ENCODE measurements at places on chromosomes 4 and X.

GRCh38 chr4:1376841-1377605 lies 29.2 kb downstream of the NKX1-1 start:
- no peak for DNase-seq

DNA sequence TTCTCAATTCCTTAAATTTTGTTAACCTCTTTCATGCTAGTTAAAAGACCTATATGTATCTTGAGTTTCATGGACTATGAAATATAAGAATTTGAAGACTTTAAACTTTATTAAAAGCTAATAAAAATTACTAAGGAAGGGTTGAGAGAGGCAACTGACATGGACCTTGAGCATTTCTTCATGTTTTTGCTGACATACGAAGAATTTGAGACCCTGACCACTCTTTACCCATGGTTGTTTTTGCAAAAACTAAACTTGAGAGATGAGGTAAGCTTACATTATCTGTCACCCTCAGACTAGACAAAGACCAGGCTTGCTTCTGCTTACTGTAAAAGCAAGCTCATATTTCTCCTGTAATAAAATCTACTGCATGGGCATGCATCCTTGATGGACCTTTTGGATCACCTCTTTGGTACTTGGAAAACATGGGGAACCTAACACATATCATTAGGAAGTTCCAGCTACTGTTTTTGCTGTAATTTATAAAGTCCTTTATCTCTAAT lies 338.2 kb upstream of the PABPC4L start:
- DNase-seq, result no peak

DNA sequence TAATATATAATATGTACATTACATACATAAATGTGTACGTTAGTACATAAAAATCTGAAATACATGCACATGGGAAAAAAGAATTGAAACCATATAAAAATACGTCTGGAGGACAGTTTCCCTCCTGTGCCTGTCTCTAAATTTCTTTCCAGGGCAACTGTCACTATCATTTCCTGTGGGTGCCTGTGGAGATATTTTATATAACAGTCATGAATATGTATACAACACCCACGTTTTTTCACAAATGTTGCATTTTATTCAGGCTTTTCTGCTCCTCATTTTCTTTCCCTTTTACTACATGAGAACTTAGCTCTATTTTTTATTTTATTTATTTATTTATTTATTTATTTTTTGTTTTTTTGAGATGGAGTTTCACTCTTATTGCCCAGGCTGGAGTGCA lies 24.2 kb upstream of the GRPEL1 start:
- no peak for DNase-seq

DNA sequence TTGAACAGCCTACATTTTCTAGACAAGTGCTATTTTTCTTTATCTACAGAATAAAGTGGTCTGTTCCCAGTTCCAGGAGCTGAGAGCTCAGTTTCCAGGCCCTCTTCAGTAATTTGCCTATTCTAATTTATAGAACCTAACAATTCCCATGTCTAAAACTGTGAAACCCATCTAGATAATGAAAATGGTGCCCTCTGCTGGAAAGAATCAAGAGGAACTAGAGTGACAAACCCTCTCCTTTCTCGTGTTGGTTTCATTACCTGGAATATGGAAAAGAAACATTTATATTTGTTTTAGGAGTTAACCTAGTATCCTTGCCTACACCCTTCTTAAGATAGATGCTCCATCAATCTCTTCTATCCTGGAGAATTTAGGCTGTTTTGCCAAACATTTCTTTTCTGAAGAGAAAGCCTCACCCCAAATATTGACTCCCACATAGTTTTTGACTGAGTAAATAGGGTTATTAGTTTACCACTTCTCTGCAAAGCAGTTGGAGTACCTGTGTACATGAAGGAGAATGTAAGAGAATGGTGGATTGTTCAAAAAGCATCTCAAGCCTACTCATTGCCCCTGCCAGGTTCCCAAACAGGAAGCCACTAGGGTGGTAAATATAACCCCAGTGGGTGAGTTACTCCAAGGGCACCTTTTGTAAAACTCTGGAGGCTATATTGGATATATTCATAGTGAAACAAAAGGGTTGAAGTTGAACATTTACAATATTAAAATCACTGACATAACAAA lies 121.6 kb downstream of the RASL11B start:
- peak; percentile 55 for DNase-seq

GRCh38 chr4:134885436-134885835 lies 683.8 kb upstream of the PABPC4L start:
- no peak for DNase-seq

DNA sequence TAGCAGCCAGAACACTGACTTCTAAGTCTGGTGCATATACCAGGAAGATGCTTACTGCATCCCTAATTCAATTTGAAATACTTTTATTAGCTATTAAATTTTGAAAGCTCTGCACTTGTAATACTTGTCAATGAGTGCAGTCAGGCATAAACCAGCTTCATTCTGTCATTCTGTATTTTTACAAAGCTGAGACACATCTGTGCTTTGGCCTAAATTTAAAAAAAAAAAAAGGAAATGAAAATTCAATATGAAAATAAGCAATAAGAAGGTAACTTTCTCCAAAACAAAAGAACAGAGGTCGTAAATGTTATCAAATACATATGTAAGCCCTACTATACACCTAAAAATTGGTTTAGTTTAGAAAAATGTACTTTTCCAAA lies 7.0 kb downstream of the SMIM14 start:
- DNase-seq, result no peak

DNA sequence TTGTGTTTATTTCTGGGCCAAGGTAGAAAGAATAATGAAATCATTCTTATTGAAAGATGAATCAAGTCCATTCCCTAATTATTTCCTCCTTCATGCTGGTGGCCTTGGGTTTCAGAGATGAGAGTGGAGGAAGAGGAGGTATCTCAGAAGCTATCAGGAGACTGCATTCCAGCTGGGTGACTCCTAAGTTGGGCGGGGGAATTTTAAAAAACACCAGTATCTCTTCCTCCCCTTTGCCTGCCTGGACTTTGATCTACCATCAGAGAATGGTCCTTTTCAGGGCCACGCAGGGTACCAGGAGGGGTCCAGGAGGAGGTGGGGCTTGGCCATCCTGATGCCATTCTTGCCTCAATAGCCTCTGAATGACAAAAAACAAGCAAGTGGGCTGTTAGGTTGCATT lies 104.4 kb downstream of the ASMT start:
- no peak for DNase-seq

GRCh38 chr4:3716631-3717235 lies 49.5 kb upstream of the ADRA2C start:
- DNase-seq, result no peak

DNA sequence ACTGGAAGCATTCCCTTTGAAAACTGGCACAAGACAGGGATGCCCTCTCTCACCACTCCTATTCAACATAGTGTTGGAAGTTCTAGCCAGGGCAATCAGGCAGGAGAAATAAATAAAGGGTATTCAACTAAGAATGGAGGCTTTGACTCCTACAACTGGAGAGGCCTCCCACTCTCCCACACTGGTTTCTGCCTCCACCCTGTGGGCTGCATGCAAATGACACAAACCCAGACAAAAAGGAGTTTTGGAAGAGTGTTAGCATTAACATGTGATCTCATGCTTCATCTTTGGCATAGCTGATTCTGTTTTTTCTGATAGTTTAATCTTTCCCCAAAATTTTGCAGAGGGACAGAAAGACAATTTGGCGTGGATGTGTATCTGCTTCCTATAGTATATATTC lies 80.8 kb upstream of the IQCM start:
- DNase-seq, result peak; percentile 49

Measured in AG08396 (cell line).